Stimulated activated CD4-positive, alpha-beta T cell treated with anti-CD3 and anti-CD28 coated beads, Interleukin-2, amount 100 ng/mL, for 4 hours (primary cell): ENCODE measurements at places on chromosomes 4 and X.

DNA sequence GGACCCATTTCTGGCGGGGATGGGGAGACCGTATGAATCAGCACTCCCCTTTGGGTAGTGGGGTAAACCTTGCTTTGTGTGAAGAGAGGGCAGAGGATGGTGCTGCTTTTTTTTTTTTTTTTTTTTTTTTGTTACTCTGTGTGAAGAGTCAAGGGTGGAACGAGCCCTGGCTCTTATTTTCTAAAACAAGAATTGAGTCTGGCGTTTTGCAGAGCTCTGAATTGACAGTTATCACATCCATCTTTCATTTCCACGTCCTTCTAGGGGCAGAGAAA is 1.2 kb downstream of the SLAIN2 start:
- no peak for DNase-seq

GRCh38 chr4:149949381-149949780 is 128.9 kb upstream of the DCLK2 start:
- DNase-seq, result no peak

DNA sequence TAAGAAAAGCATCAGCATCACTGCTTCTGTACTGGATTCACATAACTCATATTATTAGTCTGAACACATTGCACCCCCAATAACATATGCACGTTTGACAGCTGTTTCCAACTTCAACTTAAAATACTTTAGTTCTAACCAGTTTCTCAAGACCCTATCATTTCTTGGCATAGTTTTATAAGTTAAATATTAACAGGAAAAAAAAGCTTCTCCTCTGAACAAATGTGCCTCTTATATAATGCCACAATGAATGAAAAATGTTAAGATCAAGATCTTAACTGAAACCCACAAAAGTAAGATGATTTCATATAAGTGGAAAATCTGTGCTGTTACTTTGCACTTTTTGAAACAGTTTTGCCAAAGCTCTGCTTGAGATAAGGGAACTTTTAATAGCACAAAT is 652.8 kb upstream of the FAM241A start:
- DNase-seq, result no peak

GRCh38 chr4:118082182-118082581 is 47.9 kb downstream of the NDST3 start:
- DNase-seq, result no peak

DNA sequence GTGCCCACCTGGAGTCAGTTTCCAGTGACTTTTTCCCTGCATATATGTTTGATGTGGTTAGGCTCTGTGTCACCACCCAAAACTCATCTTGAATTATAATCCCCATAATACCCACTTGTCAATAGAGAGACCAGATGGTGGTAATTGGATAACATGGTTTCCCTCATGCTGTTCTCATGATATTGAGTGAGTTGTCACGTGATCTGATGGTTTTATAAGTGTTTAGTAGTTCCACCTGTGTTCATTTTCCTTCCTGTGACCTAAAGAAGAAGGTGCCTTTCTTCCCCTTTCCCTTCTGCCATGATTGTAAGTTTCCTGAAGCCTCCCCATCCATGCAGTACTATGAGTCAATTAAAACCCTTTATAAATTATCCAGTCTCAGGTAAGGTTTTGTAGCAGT is 740.9 kb downstream of the ARAP2 start:
- no peak for DNase-seq

DNA sequence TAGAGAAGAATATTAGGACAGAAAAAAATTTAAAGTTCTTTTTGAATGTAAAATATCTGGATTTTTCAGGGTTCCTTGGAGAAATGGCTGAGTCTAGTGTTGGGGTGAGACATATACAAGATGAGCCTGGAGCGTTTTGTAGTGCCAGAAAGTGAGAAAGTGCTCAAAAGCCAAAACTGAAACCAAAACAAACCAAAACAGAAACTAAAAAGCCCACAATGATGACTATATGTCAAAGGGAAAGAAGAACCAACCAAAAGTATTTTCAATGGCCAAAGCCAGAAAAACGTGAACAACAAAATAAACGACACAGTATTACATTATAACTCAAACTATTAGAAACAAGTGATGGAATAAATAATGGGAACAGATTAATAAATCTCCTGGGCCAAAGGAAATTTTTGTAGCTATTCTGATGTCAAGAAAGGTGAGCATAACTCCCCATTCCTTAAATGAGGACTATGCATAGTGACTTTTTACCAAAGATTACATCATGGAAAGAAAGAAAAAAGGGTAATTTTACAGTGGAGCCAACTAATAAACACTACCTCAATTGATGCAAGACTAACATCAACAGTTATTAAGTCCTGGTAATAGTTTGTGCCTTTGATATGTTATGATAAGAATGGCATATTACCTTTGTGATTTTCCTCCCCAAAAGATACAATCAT is 1137.6 kb downstream of the C4orf33 start:
- DNase-seq, result no peak

DNA sequence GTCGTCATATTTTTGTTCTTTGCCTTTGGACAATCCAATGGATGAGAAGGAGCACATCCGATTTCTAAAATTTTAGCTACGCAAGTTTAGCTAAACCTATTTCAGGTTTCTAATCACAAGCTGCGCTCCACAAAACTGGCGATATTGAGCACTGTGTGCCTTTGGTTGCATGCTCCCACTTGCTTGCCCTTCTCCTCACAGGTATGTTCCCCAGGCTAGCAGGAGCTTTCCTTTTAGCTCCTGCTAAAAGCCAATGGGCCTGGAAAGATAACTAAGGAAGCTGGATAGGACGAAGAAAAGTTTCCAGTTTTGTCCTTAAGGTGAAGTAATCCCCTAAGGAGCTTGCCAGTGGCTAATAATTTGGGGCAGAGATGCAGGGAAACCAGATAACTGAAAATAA is 975.2 kb downstream of the FSTL5 start:
- no peak for DNase-seq

GRCh38 chr4:73707918-73708577 is 32.3 kb upstream of the CXCL8 start:
- no peak for DNase-seq

GRCh38 chr4:95181243-95181995 is 367.4 kb downstream of the UNC5C start:
- no peak for DNase-seq

GRCh38 chr4:127249767-127250108 is 383.0 kb upstream of the INTU start:
- DNase-seq, result no peak

DNA sequence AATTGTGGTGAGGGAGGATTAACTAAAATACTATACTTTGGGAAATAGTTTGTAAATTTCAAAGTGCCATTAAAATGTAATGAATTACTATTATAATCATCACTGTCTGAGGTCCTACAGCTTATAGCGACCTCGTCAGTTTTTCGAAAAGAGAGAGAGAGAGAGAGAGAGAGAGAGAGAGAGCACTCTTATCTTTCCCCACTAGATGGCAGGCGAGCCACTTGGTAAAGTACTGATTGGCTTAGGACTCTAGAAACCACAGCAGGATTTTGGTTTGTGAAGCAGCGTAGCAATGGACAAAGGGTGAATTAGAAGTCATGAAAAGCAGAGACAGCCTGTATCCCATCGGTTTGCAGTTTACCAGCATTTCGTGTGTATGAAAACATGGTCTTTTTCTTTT is 52.5 kb downstream of the LINC00632 start:
- no peak for DNase-seq

- DNase-seq, result no peak
These were observed 34.7 kb upstream of the NYX start for GRCh38 chrX:41412261-41413081.

DNA sequence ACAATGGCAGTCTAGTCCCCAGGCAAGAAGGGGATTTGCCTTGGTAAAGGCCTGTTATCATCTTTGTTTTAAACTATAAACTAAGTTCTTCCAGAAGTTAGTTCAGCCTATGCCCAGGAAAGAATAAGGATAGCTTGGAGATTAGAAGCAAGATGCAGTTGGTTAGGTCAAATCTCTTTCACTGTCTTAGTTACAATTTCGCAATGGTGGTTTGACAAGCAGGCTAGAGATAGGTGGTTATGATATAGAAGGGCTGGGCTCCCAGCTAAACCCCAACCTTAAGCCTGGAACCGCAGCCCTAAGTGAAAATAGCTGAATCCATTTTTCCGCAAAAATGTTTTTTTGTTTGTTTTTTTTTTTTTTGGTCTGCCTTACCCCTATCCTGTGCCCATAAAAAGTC is 41.8 kb upstream of the NEIL3 start:
- DNase-seq, result no peak

- DNase-seq, result no peak
These were observed 134.7 kb upstream of the FAM9C start for GRCh38 chrX:13179100-13179499.

GRCh38 chrX:130778773-130779172 is 124.2 kb downstream of the ENOX2 start:
- DNase-seq, result no peak

- DNase-seq, result no peak
These were observed 86.5 kb upstream of the GPM6B start for GRCh38 chrX:13903405-13903804.

GRCh38 chrX:80808881-80809411 is 731 bp downstream of the BRWD3 start:
- DNase-seq, result no peak

GRCh38 chrX:136694431-136695087 is 46.6 kb downstream of the CD40LG start:
- DNase-seq, result no peak

GRCh38 chr4:158809611-158810486 is 41.0 kb downstream of the FNIP2 start:
- DNase-seq, result no peak

DNA sequence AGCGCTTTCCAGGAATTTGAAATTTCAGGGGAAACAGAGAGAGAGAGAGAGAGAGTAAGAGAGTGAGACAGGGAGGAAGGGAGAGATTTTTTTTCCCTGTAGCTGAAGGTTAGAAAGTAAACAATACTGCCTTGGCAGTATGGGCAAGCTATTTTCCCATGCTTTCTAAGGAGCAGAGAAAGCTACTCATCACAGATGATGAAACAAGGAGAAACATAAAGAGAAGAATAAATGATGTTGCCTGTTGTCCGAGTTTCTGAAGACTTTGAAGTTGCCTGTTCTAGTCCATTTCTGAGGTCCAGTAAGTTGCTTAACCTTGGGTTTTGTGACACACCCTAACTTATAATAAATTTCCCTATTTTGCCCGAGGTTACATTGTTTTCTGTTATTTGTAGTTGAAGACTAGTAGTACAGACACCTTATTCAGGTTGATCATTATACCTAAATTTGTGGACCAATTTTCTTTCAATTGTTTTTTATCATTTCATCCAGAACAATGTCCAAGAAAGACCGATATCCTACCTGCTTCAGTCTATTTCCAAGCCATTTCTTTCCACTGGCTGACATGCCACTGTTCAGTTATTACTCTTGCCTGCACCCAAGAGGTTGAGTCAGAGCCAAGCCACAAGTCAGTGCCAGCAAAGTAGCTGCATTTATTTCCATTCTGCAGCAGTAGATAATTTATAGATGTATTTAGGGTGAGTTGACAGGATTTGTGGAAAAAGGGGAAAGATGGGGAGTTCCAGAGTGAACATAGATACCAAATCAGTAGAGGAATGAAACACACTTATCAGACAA is 49.7 kb upstream of the SLC16A2 start:
- no peak for DNase-seq

GRCh38 chr4:30719454-30720020 is 632 bp upstream of the PCDH7 start:
- DNase-seq, result no peak

GRCh38 chr4:73021634-73022033 is 47.9 kb downstream of the COX18 start:
- no peak for DNase-seq

DNA sequence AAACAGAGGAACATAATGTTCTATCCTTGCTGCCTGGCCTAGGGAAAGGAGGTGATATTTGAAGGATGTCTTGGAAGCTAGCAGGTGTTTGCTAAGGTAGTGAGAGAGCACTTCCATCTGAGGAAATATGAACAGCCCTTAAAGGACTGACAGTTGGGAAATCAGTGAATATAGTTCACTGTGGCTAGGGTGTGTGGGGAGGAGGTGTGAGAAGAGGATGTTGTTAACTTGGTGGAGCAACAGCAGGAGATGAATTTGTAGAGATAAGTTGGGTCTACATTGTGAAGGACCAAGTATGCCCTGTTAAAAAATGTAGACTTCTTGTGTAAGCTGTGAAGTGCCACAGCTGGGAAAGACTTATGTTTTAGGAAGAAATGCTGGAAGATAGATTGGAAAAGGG is 25.5 kb downstream of the TBC1D19 start:
- DNase-seq, result no peak

GRCh38 chrX:68853665-68854251 is 24.9 kb downstream of the EFNB1 start:
- no peak for DNase-seq

- DNase-seq, result no peak
These were observed 177.4 kb downstream of the SPRY1 start for GRCh38 chr4:123573866-123574508.

GRCh38 chrX:46580613-46581012 is 7.0 kb downstream of the CHST7 start:
- no peak for DNase-seq

DNA sequence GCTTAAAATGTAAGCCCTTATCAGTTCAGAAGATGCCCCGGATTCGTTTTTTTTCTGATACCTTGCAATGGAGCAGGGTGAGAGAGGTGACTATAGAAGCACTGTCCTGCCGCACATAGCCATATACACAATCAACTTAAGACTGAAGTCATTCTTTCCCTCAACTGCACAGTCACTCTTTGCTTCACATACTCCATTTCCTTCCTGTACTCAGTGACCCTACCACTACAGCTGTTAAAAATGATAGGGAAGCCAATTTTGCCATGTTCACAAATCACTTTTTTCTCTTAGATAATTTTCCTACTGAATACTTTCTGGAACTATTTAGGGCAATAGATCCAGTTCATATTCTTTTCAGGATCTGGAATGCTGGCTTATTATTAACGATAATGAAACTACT is 300.0 kb downstream of the ANK2 start:
- DNase-seq, result no peak

GRCh38 chrX:115957862-115958490 is 212.6 kb upstream of the AGTR2 start:
- DNase-seq, result no peak

GRCh38 chr4:101262683-101263082 is 84.6 kb downstream of the PPP3CA start:
- DNase-seq, result no peak
